ENCODE measurements at places on chromosomes 1 and 21.

DNA sequence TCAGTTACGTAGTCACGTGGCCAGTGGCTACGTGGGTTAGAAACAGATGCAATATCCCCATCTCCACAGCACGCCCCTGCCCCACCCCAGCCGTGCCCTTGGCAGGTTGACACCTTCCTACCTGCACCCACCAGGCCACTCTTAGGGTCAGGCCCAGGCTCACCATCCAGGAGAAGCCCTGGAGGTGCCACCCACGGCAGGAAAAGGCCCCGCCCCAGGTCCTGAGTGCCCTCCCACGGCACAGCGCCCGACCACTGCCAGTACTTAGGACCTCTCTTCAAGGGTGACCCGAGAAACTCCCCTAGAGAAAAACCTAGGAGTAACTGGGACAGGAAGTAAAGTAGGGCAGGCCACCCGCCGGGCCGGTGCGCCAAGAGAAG is 1.5 kb downstream of the C1orf35 start:
- DNase-seq: no peak

DNA sequence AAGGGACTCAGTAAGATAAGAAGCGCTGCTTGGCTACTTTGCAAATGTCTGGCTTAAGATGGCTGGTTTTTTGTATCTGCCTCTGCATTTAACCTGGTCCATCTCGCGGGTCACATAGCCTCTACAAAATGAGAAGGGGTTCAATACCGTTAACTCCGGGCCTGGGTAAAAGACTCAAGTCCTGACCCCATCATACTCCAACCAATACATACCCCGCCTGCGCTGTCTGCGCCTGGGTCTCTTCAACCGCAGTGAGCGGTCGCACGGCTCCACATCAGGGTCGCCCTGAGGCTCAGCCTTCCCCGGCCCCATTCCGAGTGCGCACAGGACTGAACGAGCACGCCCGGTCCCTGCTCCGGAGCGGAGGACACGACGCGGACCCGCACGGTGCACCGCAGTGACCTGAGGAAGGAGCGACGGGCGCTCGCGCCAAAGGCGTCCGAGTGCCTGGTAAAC is 558 bp upstream of the PGD start:
- DNase-seq: no peak

DNA sequence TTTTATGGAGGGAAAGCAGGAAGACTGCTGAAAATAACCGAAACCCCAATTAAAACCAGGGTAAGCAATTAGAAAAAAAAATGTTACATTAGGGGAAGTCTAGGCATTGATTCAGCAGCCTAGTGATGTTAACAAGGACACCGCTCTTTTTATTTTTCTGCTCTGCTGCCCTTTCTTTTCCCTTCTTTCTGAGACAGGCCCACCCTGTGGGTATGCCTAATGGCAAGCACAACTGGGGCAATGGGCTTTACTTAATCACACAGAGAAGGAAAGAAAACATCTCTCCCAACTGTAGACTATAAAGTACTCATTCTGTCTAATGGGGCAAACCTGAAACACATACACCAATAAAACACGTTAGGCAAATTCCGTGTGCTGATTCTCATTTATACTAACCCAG is 69.6 kb downstream of the GBP6 start:
- DNase-seq: no peak

GRCh38 chr21:35376406-35377135 is 327.5 kb upstream of the RUNX1 start:
- DNase-seq: no peak

DNA sequence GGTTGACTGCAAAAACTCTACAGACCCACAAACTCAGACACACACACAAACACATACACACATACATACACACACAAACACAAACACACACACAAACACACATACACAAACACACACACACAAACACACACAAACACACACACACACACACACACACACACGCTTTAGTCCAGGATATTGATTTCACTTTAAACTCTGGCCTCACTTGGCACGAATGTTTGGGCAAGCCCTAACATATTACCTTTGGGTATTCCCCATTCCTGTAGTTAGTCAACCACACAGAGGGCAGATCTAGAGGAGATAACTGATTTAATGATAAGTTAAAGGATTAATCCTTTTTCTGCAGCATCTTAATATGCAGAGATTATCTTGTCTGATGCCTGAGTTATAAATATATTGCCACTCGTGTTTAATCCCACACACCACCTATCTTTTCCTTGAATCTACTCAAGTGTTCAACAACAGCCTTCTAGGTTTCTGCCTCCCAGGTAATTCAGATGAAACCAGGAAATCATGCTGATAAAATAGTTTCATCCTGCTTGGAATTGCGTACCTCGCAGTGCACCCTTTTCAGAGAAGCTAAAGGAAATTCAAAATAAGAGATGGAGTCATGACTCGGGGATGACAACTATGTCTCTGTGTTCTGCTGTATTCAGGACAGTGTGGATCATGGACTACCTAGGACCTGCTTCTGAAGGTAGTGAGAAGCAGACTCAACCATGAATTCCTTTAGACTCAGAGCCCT is 14.5 kb upstream of the RUNX1 start:
- no peak for DNase-seq

GRCh38 chr1:67713057-67713846 is 28.3 kb downstream of the GADD45A start:
- DNase-seq: no peak

DNA sequence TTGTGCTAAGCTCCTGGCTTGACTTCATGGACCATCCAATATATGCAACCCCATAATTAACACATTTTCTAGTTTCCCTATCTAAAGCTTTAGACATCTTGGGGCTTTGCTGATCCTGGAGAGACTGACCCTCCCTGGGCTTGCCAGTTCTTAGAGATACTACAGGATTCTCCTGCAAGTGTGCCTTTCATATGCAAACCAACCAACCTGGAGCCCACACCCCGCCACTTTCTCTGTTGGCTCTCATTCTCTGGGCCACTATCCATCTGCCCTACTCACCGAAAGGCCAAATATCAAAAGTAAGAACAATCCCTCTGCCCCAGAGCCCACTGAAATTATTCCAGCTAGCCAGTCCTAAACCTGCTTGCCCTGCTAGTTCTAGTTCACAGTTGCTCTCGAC is 2.2 kb upstream of the GBP6 start:
- no peak for DNase-seq

DNA sequence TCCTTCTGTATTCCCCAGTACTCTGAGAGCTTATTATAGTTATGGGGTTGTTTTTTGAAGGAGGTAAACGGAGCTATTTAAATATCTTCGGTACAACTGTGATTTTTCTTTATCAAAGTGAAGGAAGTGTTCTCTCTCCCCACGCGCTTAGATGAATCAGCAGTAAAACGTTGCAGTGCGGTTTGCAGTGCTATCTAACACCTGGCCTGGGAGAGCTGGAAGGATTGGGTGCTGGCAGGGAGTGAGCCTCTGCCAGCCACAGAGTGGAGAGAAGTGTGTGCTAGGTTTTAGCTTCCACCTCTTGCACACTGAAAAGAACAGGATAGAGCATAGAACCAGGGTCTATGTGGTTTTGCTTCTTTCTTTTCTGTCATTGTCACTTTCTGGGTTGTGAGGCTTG is 165.9 kb downstream of the SDCCAG8 start:
- DNase-seq: no peak

- DNase-seq: no peak
Measured at GRCh38 chr1:69246710-69247109, 321.0 kb upstream of the LRRC7 start.

GRCh38 chr1:167751676-167752075 is 29.9 kb downstream of the MPZL1 start:
- DNase-seq: no peak

DNA sequence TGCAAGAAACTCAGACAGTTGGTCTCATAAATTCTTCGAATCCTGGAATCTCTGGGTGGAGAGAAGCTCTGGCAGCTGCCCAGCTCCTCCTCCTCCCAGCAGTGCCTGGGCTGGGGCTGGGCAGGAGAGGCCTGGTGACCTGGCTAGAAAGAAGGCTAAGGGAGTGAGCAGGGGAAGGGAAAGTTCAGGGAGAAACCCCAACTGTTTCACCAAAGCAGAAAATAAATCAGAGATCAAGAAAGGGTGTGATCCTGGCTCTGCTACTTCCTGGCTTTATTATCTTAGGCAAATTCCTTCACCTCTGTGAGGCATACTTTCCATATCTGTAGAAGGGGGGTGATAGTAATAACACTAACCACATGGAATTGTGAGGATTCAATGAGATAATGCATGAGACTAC is 8.8 kb upstream of the COL16A1 start:
- no peak for DNase-seq

DNA sequence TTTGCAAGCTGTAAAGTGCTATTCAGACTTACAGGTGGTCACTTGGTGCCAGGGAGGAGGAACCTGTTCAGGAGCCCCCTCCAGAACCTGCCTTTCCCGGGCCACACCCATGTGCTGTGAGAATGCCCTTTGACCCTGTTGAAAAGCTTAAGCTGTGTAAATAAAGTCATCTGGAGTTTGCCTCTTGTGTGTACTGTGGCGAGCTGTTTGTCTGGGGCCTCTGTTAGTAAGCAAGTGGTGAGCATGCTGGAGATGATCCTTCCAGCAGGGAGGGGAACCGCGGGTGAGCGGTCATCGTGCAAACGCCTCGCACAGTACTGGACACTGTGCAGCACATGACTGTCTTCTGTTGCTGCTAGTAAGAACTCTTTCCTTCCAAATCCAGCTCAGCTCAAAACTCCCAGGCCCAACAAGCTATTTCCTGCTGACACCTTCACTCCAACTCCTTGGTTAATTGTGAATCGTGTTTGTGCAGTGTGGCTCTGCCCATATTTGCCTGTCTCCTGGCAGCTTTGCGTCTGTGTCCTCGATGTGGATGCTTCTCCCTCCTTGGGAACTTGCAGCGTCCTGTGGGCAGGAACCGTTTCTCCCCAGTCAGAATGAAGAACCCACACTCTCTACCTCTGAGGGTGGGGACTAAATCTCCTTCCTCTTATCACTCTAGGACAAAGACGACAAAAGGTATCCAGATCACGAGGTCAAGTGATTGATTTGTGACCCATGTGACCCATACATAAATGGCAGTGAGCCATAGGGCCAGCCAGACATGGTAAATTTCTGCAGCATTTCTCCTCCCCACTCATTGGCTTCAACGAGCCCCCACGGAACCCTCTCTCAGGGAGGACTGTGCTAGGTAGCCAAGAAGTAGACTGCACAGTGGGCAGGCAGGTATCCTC is 13.9 kb upstream of the BTG2 start:
- DNase-seq: no peak

- no peak for DNase-seq
Measured at GRCh38 chr1:99748419-99748818, 18.0 kb downstream of the FRRS1 start.

GRCh38 chr1:7528386-7529198 is 242.5 kb upstream of the VAMP3 start:
- no peak for DNase-seq

- DNase-seq: no peak
Measured at GRCh38 chr1:40722622-40723021, 31.1 kb downstream of the NFYC start.
